ENCODE measurements at places on chromosomes 1 and 21. TPM values are rescaled to one million over a fixed set of nuclear protein-coding genes. Genes with fewer than 3 reads are reported as not detected.

DNA sequence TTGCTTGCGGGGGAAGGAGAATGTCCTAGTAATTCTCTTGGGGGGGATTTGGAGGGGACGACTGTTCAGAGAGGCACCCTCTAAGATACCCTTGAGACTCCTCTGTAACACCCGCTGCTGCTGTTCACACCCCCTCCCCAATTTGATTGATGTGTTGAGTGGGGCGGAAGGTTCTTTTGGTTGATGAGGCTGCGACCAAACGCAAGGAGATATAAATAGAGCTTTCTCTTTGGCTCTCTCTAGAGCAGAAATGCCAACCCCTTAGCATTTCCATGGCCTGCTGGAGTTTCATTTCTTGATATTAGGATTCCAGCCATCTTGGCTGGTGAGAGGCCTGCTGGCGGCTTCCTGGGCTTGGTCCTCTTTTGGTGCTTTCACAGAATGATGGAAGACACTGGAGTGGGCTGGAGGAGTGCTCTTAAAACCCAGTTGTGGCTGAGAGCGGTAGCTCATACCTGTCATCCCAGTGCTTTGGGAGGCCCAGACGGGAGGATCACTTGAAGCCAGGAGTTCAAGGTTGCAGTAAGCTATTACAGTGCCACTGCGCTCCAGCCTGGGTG is 2.0 kb downstream of the PIK3CD start:
- DNase-seq: no peak

Gene CFAP45
- not detected for total RNA-seq

DNA sequence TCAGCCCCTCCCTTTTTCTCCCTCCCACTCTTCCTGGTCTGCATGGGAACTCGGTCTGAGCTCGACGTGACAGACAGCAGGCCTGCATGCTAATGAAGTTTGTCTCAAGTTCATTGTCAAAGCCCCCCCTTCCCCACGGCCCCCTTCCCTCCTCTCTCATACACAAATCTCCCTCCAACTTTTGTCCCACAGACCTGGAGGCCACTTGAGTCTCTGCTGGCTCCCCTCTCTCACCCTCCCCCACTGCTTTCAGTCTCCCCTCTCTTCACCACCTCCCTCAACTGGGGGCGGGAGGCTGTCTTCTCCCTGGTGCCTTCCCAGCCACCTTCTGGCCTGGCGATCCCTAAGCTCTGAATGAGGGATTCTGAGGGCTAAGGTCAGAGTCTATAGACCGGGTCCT is 61.3 kb downstream of the RHBG start:
- DNase-seq: no peak

Gene TMPRSS15
- total RNA-seq: not detected

DNA sequence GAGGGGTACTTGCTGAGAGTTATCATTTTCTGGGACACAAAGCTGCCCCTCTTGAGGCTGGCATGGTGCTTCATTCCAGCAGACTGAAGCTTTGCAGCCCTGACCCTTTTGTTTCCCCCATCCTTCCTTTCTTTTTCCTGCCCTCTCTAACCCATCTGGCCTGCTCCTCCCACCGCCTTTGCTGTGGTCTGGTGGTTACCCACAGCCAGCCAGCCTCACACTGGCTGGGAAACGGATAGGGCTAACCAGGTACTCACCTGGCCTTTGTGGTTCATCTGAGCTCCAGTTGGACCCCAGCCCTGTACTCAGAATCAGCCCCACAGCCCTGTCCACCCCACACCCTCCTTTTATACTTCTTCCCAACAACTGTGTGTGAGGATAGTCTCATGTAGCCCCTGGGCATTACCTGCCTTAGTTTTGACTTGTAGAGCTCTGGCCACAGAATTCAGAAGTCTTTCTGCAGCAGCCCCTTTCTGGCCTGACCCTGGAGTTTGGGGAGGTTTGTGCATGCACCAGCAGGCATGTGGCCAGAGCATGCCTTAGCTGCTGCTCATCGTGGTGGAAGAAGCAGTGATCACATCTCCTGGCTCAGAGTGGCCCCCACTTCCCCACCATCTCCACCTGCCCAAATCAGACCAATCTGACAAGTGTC is 138.0 kb downstream of the TRABD2B start:
- DNase-seq: no peak

- DNase-seq: no peak
Observed at GRCh38 chr1:213332491-213332890, 281.4 kb downstream of the RPS6KC1 start.
